ENCODE measurements at places on chromosomes 13 and 19.

DNA sequence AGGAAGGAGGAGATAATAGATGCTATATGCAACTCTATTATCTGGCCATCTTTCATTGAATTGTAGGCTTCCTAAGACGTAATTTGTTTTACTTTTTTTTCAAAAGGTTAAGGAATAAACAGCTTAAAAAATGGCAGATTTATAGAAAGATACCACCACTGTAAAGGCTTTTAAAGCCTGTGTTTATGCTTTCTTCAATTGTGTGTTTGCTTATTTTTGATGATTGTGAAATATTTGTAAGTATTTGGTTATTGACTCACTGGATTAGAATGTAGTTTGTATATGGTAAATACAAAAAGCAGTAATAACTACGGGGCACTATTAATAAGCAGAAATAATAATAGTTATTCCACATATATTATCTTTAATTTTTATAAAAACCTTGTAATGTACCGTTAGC, 437.9 kb downstream of the KLF5 start:
- no peak for DNase-seq

GRCh38 chr19:6891761-6892385, 4.5 kb downstream of the ADGRE1 start:
- DNase-seq = peak; percentile 30

DNA sequence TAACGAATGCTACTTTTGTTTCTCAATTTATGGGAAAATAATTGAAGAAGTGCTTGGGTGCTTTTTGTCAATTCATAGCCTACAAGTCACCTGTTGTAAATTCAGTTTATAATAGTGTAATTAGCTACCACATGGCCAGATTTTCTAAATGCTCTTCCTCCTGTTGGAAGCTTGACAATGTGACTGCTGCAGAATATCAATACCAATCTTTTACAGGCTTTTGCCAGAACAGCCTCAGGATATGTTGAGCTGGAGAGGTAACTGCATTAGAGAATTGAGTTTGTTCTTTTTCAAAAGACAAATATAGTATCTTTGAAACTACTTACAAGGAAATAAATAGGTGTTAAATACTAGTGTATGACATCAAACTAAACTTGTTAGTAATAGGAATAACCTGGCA, 277.8 kb downstream of the POU4F1 start:
- no peak for DNase-seq

DNA sequence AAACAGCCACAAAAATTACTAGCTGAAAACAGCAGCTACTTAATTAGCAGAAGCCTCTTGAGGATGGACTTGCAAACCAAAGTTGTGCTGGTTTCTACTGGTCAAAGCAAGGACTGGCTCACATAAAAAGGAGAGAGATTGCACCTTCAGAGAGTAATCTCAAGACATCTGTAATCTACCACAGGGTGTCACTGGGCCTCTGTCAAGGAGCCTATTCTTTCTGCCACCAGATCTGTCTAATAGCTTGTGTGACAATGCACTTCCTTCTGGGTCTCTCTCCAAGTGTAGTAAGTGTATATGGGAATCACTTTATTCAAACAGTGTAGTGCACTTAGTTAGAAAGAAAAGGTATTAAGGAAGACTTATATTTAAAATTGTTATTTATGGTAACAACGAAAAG, 24.4 kb upstream of the ZNF561 start:
- DNase-seq = no peak

DNA sequence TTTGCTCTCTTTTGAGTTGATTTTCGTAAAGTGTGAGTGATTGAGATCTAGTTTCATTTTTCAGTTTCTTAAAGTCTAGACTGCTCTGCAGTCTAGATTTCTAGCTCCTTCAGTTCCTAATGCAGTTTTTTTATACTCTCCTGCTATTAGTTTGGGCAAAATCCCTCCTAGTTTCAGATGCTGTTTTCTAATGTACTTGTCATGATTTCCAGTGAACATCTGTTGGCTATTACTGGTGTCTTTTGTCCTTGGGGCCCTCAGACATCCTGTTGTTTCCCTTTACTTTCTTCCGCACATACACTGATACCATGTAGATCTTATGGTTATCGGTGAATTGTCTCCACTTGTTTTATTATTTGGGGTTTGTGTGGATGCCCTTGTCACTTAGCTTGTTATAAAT, 292.1 kb downstream of the TDRD3 start:
- DNase-seq = no peak

GRCh38 chr13:46639033-46639981, 86.3 kb downstream of the LRCH1 start:
- DNase-seq = no peak

- no peak for DNase-seq
Observed at GRCh38 chr19:55175117-55175867, 4.8 kb downstream of the SYT5 start.

DNA sequence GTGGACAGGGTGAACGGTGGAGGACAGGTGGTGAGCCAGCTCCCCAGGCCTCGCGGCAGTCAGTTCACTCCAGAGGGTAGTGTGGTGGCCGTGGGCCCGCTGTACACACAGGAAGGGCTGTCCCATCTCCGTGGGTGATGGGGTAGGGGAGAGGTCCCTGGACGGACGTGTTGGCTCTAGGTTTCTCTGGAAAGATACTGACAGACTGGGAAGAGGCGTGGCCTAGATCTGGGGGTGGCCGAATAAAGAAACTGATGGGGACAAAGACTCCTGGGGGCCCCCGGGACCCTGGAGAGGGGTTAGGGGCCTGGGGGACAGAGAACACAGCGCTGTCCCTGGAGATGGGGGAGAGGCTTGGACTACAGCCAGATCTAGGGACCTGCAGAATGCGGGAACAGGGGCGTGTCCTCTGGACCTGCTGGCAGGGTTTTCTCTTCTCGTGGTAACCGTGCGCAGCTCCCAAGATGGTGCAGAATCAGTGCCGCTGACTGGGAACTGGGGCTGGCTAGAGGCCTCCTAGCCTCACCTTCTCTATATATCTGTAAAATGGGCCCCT, 4.0 kb upstream of the PRAM1 start:
- DNase-seq = no peak

DNA sequence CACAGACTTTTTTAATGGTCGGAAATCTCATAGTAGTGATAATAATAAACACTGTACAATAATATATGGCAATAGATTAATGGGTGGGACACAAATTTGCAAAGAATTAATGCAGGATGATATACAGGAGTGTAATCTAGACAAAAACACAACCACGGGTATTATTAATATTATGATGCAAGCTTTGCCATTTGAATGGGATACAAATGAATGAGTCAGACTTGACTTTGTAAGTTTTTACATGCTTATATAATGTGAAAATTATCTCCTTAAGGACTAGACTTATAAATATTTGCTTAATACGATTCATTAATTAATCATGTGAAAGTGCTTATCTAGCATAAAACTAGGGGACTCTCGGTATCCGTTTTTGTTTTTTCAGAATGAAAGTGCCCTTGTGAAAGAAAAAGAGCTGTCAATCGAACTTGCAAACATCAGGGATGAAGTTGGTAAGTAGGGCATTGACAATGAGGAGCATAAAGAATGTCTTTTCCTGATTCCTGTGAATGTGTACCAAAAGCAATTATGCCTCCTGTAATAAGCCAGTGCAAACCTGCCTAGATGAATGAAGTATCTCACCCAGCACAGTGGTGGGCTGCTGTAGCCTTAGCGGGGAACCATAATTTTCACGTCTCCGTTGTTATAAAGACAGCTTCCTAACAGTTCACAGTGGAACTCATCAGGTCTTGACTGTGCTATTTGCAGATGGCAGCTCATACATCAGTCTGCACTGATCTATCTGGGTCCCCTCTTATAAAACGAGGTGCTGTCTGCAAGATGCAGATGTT, 155.7 kb downstream of the SLC7A1 start:
- no peak for DNase-seq

- no peak for DNase-seq
Observed at GRCh38 chr13:72505376-72505775, 222.1 kb downstream of the MZT1 start.

DNA sequence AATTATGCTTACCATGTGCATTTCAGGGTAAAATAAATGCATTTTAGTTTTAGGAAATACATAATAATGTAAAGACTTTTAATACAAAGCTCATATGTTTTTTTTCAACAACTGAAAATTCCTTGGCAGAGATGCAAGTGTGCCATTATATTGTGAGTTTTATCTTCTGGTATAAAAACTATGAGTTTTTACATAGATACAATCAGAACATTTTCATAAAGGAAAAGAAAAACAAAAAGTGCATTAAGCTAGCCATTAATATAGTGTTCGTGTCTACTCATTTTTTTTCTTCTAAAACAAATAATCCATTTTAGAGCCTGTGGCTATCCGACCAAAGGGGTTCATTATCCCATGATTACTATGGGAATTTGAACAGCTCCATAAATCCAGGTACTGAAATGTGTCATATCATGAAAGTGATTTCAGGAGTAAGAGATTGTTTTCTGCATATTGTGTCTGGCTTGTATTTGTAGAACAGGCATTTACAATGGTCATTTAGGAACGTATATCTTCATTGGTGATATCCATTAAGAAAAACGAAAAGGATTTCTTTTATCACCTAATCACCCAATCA, 236.9 kb upstream of the SLC10A2 start:
- DNase-seq = no peak

DNA sequence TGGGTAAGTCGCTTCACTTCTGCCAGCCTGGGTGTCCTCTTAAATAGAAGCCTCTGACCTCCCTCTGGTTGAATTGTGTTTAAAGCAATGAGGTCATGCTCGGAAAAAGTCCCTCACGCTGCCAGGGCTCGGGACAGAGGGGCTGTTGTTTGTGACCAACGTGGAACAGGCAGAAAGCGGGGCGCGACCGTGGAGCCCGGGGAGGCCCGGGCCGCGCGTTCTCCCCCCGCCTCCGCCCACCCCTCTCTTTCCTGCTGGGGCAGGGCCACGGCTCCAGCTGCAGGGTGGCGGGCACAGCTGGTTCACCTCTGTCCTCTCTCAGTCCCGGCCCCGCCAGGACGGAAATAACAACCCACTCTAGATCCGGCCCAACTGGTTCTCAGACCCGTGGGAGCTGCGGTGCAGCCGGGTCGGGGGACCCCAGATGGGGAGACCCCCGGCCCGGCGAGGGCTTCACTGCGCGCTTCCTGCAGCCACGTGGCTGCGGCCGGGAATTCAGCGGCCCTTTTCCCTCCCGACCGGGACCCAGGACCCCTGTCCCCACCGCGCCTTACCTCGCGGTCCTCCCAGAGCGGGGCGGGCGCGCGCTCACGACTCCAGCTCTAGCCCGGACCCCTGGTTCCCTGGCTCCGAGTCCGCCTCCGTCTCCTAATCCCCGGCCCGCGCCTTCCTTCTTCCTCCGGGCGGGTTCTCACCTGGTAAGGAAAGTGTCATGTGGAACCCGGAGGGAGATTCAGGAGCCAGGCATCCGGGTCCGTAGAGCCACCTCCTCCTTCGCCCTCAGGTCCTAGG, 1.9 kb downstream of the CDC42EP5 start:
- DNase-seq = no peak

DNA sequence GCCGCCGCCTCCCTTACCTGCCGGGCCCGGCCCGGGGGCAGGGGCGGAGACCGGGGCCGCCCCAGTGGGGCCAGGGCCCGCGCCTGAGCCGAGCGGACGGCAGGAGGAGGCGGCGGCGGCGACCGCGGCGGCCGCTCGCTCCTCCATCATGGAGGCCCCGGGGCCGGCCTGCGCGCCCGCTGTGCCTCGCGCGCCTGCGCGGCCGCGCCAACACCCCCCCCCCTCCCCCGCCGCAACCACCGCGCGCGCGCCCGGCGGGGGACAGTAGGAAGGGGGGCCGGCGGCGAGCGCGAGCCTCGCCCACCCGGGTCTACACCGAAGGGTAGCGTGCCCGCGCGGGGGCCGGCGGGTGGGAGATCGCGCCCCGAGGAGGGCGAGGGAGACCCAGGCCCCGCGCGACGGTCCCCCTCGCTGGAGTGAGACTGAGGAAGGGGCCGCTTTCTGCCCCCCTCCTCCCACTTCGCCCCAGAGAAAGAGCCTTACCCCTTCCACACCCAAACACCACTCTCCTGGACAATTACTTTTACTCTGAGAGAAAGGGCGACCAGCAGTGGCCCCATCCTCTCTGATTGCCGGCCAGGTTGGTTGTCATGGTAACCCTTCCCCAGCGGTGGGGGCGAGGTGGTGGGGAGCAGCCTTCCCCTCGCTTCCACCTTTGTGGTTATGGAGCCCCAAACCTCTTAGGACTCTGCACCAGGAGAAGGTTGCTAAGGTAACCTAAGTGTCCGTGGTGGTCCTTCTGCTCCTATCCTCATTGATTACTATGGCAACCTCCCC, at the start of gene STRN4:
Gene STRN4, minus strand, starts transcription at position 170 of the 777 bp plus-strand sequence. Its CDS starts 20 bp downstream, at position 150.
- DNase-seq = peak; percentile 53

GRCh38 chr13:98214008-98214643, 37.1 kb upstream of the RNF113B start:
- no peak for DNase-seq

GRCh38 chr13:34884366-34884765, 57.7 kb upstream of the NBEA start:
- no peak for DNase-seq

DNA sequence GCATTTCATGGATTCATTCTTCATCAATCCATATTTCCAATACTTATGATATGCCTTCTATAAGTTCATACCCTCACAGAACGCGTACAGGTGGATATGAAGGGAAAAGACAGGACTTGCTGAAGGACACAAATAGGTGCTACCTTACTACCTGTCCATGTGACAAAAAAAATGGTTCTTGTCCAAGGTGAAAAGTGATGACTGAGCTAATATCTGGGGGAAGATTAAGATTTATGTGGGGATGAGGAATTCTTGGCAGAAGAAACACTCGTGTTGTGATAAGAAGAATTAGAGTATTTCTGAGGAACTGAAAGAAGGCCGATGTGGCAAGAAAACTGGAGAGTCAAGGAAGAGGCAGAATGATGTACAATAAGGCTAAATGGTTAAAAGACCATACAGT, 356.4 kb upstream of the ATXN8OS start:
- no peak for DNase-seq

- no peak for DNase-seq
Observed at GRCh38 chr19:54252243-54252642, 4.8 kb downstream of the LILRB5 start.
